Activated CD4-positive, alpha-beta T cell treated with anti-CD3 and anti-CD28 coated beads for 4 hours (primary cell): ENCODE measurements at places on chromosomes 7 and 10.

GRCh38 chr7:219581-220150 is 27.3 kb downstream of the FAM20C start:
- no peak for DNase-seq

GRCh38 chr7:114416129-114416990 is 1.7 kb downstream of the FOXP2 start:
- DNase-seq: no peak

- DNase-seq: no peak
These were observed 189.9 kb upstream of the ADO start for GRCh38 chr10:62614389-62615157.

DNA sequence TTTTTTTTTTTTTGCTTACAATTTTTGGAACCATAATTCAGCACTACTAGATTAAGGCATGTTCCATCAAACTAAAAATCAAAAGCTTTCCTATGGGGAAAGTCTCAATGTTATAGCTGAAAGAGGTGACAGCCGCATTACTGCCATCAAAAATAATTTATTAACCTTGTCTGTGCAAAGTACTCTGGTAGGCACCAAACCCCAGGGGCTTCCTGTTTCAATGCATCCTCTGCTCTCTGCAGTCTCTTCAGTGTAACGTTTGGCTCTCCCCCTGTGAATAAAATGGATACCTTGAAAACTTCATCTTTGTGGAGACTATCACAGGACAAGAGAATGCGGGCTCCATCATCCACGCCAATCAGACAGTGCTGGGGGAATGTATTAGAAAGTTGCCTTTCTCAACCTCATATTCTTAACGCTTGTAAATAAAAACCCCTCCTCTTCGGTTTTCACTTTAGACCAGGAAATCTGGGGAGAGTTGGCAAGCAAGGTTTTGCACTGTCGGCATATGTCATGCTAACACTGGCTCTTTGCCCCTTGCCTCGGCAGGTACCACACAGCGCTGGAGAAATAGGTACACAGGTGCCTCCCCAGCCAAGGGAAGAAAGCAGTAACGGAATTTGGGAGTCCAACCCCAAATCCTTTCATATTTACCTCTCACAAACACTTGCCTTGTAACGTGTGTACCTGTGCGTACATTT is 1.6 kb upstream of the NRG3 start:
- no peak for DNase-seq

DNA sequence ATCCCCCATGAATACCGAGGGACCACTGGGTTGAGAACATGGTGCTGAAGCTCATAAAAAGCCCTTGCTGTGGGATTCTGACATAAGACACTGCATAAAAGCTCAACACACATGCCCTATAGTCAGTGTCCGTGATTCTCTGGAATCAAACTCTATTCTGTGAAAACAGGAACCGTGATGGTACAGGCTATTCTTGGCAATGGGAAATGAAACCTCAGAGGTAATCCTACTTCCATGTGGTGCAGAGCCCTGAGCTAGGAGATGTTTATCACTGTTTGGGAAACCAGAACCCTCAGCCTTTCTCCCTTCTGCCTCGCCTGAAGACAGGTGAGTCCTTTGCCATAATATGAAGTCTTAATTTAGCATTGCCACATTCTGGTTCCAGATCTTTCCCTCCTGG is 80.8 kb upstream of the PRSS1 start:
- DNase-seq: no peak

DNA sequence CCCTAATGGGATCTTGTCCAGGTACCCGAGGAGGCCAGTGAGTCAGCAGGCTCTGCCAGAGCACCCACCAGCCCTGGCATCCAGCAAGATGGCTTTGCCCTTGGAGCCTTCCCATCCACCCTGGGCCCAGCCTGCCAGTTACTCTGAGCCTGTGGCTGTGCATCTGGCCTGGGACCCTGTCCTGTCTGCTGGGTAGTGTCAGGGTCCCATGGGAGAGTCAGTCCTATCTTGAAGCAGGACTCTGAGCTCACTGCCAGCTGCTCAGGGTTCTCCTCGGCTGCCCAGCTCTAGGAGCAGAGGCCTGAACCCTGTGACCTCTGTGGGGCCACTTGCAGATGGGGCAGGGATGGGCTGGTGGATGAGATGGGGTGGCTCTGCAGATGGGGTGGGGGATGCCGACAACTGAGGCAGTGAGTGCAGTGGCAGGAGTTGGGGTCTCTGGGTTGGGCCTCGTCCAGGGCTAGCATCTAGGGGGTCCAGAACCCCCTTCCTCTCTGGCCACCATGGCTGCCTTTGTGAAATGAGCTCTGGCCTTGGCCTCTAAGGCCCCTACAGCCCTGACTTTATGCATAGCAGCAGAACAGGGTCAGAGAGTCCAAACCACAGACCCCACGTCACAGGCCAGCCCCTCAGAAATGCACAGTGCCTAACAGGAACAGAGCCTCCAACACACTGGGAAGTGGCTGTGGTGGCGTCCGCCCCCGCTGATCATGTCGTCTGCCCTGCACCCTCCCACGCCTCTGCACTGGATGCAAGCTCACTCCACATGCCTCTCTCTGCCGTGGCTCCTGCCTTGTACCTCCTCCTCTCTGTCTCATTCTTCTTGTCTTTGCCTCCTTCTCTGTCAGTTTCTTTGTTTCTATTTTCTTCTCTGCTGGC is 88.1 kb upstream of the RET start:
- no peak for DNase-seq

DNA sequence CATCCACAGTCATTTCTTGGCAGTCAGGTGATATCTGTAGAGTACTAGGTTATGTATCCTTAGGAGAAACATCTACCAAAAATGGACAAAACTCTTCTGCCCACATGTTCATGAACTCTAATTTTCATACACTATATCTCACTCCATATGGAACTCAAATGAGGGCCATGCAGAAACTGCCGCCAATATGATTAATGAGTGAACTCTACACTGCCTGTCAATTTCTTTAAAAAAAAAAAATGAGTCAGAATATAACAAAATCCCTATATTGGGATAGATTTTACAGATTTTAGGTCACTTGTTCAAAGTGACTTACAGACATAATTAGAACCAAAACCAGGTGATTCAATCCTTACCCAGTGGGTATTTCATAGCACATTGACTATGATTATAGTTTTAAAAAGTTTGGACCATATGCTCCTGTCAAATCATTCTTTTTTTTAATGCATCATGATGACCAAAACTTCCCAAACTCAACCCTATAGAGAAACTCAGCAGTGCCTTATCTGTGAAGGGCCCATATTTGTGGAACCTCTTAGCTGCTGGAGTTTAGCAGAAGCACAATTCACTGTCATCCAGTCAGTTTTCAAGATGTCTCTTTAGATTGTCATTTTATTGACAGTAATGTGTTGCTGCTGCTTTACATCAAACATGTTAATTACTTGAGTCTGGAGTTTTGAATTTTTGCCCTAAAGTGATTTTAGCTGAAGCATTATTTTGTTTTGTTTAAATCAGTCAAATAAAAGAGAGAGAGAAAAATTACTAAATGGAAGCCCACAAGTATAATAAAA is 11.1 kb downstream of the LRRN3 start:
- DNase-seq: no peak

DNA sequence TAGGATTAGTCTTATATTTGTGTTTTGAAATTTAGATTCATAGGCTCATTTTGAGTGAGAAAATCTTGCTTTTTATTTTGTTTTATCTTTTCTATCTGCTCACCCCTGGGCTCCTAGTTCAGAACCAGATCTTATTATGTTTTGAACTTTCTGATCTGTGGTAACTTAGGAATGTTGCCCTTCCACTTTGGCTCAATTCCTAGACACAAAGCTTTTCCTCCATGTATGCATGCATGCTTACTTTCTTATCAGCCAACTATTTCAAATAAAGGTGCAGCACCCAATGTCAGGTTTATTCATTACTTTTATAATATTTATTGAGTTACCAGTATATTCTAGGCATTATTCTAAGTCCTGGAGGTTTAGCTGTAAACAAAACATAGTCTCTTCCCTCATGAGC is 374.8 kb upstream of the KIAA1217 start:
- no peak for DNase-seq

DNA sequence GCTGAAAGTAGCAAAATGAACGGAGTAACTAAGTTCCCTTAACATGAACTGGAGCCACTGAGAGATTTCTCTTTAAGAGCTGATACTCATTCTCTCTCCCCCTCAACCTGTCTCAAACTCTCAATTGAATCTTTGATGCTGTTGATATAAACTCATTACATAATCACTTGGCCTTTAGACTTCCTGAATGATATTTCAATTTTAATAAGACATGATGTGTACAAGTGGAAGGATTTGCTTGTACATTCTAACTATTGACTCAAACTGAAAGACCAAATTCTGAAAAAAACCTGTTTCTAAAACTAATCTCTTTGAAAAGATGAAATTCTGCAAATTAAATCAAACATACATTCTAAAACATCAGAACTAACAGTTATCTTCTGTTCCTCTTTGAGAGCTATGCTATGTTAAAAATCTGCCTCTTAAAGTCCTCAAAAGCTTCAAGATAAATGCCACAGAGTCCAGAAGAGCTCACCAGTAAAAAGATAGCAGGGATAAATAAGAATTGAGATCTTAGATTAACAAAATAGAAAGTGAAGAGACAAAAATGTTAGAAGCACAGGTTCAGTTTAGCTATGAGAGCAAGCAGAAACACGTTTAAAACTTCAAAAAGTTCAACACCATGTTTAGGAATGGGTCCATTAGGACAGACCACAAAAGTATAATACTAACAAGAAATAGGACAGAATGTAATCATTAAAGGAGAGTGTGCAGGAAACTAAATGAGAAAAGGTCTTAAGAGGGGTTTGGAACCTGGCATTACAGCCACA is 46.1 kb downstream of the TNPO3 start:
- DNase-seq: no peak

GRCh38 chr7:157502701-157503111 is 165.9 kb downstream of the DNAJB6 start:
- DNase-seq: peak; percentile 41

DNA sequence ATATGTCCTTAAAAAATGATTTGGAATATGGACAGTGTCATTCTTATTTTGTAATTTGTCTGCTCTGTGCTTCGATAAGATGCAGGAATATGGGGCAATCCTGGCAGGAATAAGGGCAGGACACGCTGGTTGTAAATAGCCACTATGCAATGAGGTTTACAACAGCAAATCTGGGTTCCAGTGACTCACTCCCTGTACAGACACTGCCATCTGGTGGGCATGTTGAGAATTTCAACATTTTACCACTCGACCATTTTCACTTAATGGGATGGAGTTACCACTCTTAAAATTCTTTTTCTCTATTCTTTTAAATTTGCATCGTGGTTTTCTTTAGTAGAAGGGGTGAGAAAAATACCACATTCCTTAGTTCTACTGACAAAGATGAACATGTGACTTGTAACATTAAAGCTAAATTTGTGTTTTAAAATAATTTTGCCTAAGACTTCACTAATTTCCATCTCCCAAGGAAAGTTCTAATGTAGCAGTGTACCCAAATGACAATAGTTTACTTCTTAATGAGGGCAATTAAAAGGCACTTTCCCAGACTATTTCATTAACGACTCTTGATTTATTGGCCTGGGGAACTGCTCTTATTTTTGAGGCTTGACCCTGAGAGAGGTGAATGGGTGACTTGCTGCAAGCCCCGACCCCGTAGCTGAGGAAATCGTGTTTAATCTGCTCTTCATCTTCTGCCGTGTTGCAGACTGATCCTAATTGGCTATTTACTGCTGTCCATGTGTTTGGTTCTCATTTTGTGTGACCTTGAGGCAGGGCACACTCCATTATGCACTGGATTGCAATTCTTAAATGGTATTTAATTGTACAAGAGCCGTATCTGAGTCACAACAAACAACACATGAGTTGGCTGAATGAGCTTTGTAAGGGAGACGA is 173.6 kb upstream of the IMMP2L start:
- DNase-seq: peak; percentile 37

DNA sequence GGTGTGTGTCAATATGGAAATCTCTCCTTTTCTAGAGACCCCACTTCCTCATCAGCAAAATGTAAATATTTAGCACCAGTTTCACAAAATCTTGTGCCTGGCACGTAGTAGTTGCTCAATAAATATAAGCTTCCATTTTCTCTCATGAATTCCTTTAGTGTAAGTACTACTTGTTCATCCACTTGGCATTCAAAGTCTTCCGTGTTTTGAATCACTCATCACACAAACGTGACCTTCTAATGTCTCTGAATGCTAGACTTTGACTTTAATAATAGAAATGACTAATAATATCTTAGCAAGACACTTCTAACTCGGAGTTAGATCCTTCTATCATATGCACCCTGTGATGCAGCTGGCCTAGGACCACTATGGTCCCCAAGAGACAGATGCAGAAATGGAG is 168.7 kb upstream of the ZNF32 start:
- DNase-seq: no peak

- DNase-seq: no peak
These were observed 32.8 kb downstream of the KCNH2 start for GRCh38 chr7:150945171-150945852.

- DNase-seq: no peak
These were observed 67.5 kb downstream of the CLIP2 start for GRCh38 chr7:74356589-74357315.

DNA sequence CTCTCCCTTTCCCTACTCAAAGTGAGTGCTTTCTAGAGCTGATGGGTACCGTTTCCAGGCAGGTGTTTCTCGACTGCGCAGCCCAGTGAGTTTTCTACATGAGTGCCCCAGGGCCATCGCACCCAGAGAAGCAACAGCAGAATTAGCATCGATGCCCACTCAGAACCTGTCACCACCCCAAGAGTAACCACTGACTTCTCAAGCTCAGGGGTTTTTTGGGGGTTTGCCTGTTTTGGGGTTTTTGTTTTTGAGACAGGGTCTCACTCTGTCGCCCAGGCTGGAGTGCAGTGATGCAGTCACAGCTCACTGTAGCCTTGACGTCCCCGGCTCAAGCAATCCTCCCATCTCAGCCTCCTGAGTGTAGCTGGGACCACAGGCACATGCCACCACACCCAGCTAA is 25.7 kb downstream of the SNX8 start:
- DNase-seq: no peak

GRCh38 chr7:33936503-33936902 is 31.2 kb downstream of the BMPER start:
- DNase-seq: no peak

DNA sequence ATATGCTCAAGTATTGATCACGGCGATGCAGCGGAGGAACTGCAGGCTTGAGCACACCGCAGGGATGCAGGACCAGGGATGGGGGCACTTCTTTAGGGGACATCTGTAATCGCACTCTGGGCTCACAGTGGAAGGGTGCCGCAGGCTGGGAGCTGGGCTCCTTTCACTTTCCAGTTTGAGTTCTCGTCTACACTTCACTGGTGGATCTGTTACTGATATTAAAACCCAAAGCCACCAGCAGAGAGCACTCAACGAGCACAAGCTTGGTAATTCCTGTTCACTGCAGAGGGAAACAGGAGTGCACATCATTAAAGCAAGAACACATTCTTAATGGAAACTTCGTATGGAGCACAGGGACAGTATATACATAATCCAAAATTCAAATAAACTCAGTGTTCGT is 91.3 kb downstream of the PARD3 start:
- no peak for DNase-seq
